Memory B cell (primary cell): ENCODE measurements at places on chromosomes 11 and 22.

DNA sequence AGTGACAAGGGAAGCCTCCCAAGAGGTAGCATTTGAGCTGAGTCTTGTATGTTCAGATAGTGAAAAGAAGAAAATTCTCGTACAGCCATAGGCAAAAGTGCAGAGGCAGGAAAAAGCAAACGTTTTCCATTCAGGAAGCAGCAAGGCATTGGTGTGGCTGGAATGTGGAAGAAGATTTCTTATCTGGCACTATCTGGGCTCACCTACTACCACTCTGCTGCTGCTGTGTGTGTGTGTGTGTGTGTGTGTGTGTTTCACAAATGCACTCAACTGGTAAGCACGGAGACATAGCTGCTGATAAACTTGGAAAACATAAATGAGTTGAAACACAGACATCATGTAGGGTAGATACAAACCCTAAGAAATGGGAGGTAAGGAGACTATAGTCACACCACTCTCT, 92.8 kb upstream of the ARHGAP42 start:
- DNase-seq = no peak

- no peak for DNase-seq
These were observed 3.9 kb downstream of the HTATIP2 start for GRCh38 chr11:20367313-20367948.

GRCh38 chr11:68274306-68274705, 2.5 kb upstream of the C11orf24 start:
- DNase-seq = no peak

DNA sequence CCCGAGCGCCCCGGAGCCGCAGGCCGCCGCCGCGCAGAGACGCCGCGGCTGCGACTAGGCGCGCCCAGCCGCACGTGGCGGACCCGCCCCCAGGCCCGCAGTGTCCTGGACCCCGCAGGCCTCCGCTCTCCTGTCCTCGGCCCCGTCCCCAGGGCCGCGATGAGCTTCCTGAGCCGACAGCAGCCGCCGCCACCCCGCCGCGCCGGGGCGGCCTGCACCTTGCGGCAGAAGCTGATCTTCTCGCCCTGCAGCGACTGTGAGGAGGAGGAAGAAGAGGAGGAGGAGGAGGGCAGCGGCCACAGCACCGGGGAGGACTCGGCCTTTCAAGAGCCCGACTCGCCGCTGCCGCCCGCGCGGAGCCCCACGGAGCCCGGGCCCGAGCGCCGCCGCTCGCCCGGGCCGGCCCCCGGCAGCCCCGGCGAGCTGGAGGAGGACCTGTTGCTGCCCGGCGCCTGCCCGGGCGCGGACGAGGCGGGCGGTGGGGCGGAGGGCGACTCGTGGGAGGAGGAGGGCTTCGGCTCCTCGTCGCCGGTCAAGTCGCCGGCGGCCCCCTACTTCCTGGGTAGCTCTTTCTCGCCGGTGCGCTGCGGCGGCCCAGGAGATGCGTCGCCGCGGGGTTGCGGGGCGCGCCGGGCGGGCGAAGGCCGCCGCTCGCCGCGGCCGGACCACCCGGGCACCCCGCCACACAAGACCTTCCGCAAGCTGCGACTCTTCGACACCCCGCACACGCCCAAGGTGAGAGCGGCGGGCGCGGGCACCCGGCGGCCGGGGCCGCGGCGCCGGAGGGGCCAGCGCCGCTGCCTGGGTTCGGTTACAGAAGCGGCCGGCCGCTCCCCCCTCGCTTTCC, 528 bp downstream of the WEE1 start:
- peak; percentile 19 for DNase-seq

GRCh38 chr11:12731841-12732336, 57.7 kb downstream of the TEAD1 start:
- DNase-seq = no peak

GRCh38 chr11:74702383-74703007, 28.7 kb downstream of the CHRDL2 start:
- DNase-seq = peak; percentile 49

DNA sequence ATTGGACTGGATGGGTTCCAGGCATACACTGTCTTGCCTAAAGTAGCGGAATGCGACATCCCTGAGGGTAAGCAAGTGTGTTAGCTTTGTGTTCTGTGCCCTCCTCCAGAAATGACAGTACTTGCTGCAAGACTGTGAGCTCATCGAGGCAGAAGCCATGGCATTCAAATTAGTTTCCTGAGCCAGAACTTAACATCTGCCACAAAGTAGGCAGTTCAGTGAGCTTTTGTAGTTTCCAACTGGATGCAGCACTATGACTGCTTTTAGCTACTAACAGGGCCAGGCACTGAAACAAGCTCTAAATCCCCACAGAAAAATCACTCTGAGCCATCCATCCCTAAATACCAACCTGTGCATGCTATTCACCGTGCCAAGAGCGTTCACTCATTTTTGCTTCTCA, 1.2 kb upstream of the FAR1 start:
- DNase-seq = peak; percentile 13

DNA sequence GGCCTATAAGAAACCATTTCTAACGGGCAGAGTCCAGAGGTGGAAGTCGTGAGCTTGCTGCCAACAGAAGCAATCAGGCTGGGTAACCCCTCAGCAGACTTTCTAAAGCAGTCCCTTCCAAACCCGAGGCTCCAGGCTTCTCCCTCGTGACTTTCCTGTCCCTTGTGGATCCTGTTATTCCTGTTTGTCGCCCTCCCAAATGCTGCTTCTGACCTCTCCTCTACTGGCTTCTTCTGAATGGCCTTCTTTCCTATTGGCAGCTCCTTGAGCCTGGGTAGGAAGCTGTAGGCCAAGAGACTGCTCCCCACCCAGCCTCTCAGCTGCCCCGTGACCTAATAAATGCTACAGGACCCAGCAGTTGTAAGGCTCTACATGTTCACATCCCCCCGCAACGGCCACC, 35.0 kb downstream of the MAFF start:
- DNase-seq = no peak

DNA sequence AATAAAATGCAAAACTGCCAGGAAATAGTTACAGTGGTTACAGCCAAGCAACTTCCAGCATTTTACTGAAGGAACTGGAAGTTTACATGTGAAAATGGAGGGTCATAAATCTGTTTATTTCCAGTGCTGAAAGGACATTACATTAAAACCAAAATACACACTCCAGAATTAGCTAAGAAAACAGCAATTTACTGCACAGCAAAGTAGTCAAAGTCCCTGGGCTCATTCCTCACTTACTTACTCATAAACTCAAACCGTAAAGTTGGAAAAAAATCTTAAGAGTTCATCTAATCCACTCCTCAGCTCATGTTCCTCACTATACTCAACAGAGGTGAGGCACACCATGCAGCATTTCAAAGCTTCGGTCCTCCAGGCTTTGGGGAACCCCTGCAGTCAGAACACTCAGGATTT, 17.4 kb downstream of the CTSC start:
- DNase-seq = no peak

DNA sequence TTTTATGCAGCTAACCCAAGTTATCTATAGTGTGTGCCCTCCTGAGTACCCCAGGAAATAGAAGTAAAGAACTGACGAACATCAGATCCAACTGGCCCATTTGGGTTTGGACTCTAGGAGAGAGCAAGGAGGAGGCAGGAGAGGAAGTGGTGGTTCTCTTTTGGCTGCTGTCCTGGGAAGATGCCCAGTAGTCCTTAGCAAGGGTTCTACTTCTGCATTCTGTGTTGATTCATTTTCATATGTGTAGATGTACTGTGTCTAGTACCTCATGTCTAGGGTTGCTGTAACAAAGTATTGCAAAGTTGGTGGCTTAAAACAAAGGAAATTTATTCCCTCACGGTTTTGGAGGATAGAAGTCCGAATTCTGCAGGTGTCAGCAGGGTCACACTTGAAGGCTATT, 6.6 kb upstream of the MMP27 start:
- DNase-seq = no peak

- no peak for DNase-seq
These were observed 612 bp downstream of the XBP1 start for GRCh38 chr22:28799606-28800307.

GRCh38 chr11:95149651-95150364, 60.2 kb downstream of the ENDOD1 start:
- no peak for DNase-seq

GRCh38 chr11:82733444-82734119, at the start of gene FAM181B:
Gene FAM181B (minus strand): TSS chr11:82733864. CDS start chr11:82733729, 135 bp downstream.
- DNase-seq = peak; percentile 46

GRCh38 chr22:33014621-33015020, 43.6 kb downstream of the SYN3 start:
- DNase-seq = no peak

DNA sequence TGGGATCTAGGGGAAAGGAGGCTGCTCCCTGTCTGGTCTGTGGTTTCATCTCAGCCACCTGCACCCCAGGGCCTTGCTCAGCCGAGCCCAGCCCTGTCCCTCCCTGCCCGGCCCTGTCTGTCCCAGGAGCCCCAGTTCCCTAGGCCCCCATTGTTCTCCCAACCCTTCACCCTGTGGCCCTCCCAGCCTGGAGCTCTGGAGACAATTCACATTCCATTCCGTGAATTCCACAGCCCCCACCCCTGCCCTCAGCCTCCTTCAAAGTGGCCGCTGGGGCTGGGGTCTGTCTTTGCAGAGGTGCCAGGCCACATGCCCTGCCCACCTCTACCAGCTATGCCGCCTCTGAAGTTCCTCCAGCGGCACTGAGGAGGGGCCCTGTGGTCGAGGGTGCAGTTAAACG, 77.9 kb upstream of the WNT11 start:
- no peak for DNase-seq

DNA sequence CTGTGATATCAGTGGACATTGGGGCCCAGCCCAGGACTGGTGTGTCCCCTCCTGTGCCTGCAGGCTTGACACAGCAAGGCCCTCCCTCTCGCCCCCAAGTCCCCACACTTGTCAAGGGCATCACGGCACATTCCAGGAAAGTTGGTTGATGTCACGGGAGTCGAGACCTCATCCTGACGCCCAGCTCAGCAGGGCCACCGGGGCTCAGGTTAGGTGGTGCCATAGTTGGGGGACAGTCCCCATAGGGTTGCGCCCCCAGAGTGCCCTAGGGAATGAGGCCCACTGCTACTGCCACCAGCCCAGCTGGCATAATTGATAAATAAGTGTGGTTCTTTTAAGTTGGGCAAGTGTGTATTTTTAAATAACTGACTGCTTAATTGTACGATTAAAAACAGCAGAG, 28.3 kb upstream of the GRAMD4 start:
- DNase-seq = no peak

DNA sequence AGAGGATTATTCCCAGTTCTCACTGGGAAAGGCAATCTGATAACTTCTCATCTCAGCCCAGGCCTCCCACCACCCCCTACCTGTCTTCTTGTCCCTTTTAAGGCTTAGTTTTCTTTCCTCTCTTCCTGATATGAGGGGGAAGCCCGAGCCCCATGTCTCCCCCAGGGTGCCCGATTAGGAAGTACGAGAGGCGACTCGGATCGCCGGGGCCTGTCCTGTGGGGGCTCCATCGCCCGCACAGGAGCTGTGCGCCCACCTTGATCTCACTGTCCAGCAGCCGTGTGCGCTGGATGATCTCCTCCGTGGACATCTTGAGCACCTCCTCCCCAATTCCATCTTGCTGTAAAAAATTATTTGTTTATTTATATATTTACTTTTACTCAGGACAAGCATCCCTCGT, 628 bp downstream of the PSMC3 start:
- DNase-seq = no peak

DNA sequence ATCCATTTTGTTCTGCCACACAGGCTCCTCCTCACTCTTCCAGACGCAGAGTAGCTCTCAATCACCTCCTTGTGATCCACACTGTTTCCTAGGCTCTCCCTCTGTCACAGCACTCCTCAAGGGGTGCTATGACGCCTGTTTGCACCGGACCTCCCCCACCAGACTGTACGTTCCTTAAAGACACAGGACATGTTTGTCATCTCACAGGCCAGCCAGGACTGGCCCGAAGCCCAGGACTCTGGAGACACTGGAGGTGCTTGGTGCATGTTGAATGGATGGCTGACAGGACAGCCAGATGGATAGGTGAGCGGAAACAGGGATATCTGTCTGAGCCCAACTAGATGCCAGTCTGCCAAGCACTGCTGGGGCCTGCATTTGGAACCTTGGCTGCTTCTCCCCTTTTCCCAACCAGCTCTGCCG, 13.6 kb downstream of the PLA2G6 start:
- no peak for DNase-seq

DNA sequence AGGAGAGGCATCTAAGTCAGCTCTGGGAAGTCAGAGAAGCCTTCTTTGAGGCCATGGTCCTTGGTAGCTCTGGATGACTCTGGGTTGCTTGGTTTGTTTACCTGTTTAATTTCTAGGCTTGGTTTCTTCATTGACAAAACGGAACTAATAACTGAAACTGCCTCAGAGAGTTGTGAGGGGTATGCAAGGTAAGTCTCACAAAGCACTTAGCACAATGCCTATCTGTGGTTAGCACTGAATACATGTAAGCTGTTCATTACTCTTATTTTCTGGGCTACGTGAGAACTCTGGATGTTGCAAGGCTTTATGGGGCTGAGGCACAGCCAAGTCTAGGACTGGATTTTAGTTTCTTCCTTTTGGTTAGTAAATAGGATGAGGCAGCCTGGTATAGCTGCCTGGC, 225.8 kb upstream of the NCAM1 start:
- no peak for DNase-seq

DNA sequence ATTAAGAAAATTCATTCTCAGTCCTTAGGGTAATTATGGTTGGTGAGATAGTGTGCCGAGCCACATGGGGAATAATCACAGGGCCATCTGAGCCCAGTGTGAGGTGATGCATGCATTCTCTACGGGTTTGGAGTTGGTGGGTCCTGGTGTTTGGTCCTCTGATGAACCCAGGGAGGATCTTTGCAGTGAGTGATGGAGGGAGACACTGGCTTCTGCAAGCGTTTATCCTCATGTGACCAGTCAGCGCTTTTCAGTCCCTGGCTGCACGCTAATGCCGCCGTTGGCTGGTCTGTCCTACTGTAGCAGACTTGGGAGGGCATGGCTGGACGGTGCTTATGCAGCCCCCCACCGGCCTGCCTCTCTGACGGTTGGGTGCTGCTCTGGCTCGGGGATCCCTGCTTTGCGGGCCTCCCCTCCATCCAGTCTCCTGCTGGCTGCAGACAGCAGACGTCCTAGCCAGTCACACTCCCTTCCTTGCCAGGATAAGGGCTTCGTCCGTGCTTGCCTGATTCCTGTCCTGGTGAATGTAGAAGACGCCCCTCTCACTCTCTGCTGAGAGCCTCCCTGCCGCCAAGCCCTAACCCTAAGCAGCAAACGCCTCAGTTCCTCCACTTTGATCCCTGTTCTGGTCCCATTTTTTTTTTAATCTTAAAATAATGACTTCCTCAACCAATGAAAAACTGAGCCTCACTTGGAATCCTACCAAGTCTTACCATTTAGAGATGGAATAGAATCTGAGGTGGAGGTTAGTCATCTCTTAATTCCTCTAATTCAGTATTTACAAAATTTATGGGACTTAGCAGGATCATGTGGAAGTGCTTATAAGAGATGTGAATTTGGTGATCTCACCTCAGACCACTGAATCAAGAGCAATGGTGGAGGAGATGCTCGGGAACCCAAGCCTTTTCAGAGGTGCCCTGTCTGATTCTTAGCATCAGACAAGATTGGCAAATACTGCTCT, 143.7 kb upstream of the SORL1-AS1 start:
- no peak for DNase-seq
